ENCODE measurements at places on chromosomes 3 and 15. TPM values are rescaled to one million over a fixed set of nuclear protein-coding genes. Genes with fewer than 3 reads are reported as not detected.

GRCh38 chr3:96236522-96236921, 577.9 kb upstream of the EPHA6 start:
- no peak for DNase-seq

The CGNL1 gene
- total RNA-seq, result 7.1 TPM

DNA sequence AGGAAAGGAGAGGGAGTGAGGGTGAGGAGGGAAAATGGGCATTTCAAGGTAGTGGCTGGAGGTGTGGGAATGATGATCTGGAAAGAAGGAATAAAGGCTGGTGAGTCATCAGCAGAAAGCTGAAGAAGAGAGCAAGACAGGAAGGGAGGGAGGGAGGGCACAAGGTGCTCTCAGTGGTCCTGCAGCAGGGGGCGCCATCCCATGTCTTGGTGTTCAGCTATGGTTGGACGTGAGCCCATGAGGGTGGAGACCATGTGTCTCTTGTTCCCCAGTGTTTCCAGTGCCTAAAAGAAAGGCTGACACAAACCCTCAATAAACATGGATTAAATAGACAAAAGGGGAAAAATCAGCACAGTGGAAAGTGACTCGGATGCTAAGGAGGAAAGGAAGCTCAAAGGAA, 228.5 kb downstream of the NTRK3 start:
- DNase-seq, result no peak

The PDIA3 gene
- 544 TPM for total RNA-seq

The FEZF2 gene
- total RNA-seq, result not detected

The PTH1R gene
- 3.1 TPM for total RNA-seq
